ENCODE measurements at places on chromosomes 12 and 14.
A peak's percentile ranks its signal among the peaks of the same experiment; 100 is the strongest.

- peak; percentile 50 for DNase-seq
Observed at GRCh38 chr14:35534873-35535482, 1.0 kb downstream of the INSM2 start.

DNA sequence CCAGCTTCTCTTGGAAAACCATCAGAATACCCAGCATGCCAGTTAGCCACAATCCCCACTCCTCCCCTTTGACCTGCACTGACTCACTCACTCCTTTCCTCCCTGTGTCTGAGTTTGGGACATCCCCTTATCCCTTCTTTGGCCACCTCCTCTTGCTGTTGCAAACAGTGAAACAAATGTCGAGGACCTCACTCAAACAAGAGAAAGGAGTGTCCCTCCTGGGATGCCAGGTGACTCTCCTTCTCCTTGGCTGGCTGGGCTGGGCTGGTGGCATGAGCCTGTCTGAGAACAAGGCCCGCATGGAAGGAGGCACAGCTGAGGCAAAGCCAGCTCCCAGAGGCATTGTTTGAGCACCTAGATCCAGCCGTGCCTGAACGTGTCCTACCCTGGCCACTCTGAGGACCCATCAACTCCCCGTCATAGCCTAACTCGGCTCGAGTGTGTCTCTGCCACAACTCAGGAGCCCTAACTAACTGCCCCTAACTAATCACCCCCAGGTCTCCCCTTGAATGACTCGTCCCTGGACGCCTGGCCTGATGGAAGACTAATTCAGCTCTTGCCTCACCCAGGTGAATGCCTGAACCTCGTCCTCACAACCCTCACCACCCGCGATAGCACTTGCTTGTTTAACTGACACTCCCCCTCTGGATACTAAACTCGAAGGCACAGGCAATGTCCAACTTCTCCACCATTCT, 43.0 kb downstream of the NCOR2 start:
- DNase-seq: no peak

GRCh38 chr12:26700430-26700829, 132.6 kb downstream of the ITPR2 start:
- no peak for DNase-seq

GRCh38 chr12:120283318-120283717, 8.4 kb downstream of the RNU4-2 start:
- DNase-seq: no peak

- DNase-seq: no peak
Observed at GRCh38 chr12:117114784-117115183, 15.6 kb upstream of the TESC start.

DNA sequence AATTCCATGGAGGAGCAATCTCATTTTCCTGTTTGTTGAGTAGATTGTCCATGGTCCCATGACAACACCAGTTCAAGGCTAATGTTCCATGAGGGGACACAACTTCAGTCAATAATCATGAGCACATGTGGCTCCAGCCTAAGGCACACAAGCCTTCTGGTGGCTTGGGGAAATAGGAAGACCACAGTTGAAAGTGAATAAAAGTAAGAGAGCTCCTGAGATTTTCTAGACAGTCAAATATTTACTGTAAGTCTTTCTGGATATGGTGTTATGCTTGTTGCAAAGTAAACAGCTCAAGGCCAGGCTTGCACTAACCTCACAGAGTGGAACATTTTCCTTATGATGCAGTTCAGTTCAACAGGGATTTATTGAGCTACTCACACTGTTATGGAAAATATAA, 206.9 kb upstream of the SLC38A2 start:
- DNase-seq: no peak

DNA sequence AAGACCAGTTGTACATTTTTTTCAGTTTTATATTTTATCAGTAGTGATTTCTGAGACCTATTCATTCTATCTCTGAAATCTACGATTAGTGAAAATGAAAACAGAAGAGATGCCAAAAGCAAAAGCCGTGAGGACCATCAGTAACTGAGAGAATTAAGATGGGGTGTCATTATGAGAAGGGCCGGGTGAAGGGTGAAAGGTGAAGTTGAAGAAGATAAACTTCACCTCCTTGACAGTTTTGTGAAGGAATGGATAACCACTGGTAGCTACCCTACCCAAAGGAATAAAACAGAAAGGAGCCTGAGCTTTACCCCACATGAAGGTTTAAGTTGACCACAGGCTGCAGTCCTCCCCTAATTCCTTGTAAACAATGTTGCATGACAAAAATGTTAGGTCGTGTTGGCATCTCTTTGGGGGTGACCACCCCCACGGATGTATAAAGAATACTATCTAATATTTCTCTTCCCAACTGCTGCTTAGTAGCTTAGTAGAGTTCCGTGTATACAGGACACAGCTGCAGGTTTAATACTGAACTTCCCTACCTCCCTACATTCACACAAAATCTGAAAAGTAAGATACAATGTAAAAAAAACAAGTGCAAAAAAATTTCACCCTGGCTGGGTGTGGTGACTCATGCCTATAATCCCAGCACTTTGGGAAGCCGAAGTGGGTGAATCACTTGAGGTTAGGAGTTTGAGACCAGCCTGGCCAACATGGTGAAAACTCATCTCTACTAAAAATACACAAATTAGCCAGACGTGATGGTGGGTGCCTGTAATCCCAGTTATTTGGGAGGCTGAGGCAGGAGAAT, 23.9 kb downstream of the GPR19 start:
- no peak for DNase-seq

GRCh38 chr12:72602581-72602980, 330.4 kb downstream of the TRHDE start:
- no peak for DNase-seq

DNA sequence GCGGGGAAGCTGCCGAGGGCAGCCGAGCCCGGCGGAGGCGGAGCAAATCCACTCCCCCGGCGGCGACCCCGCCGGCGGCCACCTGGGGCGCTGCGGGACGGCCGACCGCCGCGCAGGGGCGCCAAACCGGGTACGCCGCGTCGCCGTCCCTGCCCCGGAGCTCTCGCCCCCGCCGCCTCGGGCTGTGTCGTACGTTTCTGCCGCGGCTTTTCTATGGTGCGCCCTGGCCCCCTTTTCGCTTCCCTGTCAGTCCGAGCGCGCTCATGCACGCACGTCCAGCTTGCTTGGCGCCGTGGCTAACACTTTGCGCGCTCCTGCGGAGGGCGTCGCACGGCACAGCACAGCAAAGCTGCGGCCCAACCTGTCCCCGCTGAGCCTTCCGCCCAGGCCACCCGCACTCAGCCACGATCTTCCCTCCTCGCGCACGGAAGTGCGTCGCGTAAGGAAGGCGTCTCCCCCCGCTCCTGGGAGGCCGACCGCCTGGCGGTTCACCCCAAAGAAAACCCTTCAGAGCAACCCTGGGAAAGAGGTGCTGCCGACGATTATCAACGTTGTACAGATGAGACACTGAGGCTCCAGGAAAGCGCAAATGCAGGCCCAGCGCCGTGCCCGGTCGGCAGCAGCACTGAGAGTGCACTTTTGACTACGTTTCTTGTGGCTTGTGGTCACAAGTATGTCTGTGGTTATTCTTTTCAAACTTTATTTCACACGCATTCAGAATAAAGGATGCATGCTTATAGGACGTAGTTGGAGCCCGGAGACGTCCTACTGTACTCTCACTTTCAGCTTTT, at the start of gene HECTD1:
Gene HECTD1 (minus strand): TSS at position 39 of the 791 bp plus-strand sequence. CDS start 1,857 bp downstream, outside the sequence.
- DNase-seq: peak; percentile 87

DNA sequence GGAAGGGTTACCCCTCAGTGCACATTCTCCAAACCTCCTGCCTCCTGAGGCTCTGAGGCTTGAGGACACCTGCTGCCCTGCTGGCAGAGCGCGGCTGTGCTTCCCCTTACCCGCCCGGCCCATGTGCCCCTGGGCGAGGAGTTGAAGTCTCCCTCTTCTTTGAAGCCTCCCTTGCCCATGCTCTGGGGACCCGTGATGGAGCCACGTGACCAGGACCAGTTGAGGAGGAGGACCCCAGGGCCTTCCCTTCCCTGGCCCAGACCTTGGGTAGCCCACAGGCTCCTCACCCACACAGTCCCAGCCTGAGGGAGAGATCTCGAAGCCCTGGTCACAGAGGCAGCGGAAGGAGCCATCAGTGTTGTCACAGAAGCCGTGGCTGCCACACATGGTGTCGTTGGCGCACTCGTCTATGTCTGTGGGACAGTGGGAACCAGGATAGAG, 12.9 kb downstream of the ISCA2 start:
- DNase-seq: no peak

GRCh38 chr14:72892103-72892878, 1.6 kb downstream of the DPF3 start:
- DNase-seq: no peak

DNA sequence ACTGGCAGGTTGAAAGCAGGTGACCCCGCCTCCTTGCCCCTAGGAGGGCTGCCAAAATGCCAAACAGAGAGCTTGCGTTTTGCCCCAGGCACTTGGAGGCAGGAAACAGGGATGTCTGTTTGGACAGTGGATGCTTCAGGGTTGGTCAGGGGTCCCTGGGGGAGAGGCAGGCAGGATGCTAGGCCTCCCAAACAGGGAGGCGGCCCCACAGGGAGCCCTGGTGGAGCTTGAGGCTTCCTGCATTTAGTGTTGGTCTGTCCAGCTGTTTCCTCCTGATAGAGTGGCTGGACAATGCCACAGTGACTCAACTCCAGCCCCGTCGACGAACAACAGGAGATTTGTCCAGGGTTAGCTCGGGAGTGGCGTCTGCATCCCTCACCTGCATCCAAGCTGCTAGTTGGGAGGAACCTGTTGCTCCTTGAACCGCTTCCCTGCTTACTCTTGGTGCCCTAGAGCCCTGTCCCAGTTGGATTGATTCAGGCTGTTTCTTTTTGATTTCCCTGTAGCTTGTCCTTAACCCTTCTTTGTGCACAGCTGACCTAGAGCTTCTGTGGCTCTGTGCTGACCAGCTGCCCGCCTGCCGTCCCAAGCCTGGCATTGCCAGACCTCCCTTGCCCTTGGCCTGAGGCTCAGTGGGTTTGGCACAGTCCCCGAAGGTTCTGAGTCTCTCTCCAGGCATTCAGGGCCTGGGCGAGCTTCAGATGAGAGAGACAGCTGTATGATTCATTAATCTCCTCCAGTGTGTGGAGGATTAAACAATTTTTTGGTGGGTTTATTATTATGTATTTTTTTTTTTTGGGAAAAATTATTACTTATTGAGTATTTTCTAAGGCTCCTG, 45.9 kb downstream of the TSPAN9 start:
- DNase-seq: no peak

DNA sequence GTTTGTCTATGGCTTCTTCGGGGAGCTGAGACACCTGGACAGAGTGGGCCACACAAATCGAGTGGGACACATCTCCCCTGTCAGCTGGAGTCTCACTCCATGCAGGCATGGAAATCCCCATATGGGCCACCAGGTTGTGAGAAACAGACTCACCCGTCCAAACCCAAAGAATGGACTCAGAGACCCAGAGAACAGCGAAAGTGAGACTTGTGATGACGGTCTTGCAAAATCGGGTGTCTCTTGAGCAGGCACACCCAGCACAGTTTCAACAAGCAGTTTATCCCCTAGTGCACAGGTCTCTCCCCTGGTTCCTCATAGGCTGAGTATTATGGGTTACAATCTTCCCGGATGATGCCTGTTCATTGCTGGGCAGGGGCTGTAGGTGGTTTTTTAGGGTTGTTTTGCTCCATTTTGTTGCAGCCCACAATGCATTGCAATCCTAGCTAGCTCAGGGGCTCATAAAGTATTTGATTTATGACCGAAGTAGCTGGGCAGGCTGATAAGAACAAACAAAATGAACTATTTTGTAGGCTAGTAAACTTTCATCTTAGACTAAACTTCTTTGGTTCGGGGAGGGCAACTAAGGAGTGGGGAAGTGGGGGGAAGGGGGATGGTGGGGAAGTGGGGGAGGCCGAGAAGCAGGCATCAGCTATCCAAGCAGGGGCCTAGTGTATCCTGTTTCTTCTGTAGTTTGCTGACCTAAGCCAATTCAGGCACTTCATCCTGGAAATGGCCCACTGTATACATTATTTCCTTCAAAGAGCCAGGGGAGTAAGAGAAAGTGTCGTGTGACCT, 45.3 kb downstream of the IQSEC3 start:
- no peak for DNase-seq

DNA sequence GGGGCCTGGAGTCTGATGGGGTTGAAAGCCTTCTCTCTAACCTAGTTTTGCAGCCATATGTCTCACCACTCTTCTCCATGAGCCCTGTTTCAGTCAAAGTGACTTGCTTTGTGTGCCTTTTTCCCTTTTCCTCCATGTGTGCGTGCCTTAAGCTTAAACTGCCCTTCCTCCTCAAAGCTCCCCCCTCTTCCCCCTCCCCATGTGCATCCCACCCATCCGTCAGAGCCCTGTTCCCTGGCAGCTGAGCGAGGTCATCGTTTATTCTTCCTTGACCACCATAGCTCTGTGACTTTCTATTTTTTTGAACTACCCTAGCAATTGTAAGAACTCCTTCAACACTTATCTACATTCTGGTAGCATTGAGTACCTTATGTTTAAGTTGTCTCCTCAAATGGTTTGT, 24.9 kb downstream of the SAMD4A start:
- no peak for DNase-seq

DNA sequence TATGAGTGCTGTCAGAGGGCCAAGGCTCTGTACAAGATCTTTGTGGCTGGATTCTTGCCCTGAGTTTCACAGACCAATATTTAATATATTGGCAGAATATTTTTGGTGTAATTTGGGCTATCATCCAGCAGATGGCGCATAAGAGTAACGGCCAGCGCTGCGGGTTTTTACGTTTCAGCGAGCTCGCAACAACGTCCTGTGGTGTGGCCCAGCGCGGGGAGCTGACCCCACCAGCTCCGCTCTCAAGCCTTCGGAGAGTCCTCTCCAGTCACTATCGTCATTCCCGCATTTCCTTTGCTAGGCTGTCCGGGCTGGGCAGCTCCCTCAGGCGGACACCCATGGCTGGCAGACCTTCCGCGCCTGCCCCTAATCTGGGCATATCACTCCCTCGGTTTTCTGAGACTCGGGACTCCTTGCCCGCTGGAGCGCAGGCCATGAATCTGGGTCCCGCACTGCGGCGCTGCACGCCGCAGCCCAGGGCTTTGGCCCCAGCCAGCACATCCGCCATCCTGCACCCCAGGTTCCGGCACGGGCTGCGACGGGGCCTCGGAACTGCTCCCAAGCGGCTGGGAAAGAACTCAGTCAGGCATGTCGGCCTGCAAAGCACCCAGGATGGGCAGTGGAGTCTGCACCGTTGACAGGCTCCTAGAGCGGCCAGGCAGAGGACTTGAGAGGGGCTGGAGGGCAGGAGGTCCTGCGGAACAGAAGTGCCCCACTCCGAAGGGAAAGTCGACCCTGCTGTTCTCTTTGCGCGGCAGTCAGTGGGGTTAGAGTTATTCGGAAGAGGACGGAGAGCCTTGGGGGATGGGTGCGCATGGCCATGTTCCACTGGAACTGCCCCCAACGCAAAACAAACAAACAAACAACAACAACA, 18.4 kb downstream of the OLR1 start:
- peak; percentile 32 for DNase-seq

- DNase-seq: no peak
Observed at GRCh38 chr12:92597997-92598396, 104.8 kb upstream of the PLEKHG7 start.

DNA sequence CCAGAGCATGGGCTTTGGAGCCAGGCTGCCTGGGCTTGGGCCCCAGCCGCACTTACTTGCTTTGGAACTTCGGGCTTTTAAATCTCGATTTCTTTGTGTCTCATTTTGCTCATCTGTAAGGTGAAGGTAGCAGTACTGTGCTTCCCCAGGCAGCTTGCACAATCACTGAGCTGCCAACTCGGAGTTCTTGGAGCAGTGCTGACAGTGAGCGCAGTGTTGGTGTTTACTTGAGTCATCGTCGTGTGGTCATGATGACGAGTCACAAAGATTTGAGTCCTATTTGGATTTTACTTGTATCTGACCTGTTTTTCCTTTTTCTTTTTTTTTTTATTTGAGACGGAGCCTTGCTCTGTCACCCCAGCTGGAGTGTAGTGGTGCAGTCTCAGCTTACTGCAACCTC, 31.3 kb upstream of the ATF1 start:
- no peak for DNase-seq

- no peak for DNase-seq
Observed at GRCh38 chr12:6955108-6956020, 4.2 kb downstream of the PTPN6 start.

GRCh38 chr12:68538726-68539614, 71.7 kb upstream of the RAP1B start:
- DNase-seq: peak; percentile 31
